Stimulated activated CD4-positive, alpha-beta T cell treated with anti-CD3 and anti-CD28 coated beads, Interleukin-15, amount 100 ng/mL, for 1 hour (primary cell): ENCODE measurements at places on chromosomes 6 and 20.

DNA sequence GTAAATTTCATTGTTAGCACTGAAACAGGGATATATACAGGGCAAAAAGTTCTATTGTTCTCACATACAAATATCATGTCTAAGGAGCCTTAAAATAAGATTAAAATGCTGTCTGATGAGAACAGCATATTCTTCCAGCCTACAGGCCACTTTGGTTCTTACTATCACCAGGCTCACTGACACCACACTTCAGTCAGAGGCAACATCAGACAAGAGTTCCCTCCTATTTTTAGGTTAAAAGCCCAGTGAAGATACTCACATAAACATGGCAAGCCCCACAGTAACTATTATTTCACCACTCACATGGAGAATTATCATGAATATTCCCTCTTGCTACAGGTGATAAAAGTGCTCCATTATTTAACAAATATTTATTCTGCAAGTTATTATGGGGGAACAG is 175.8 kb downstream of the ISM1 start:
- no peak for DNase-seq

- DNase-seq = no peak
Observed at GRCh38 chr20:31472395-31473330, 2.3 kb downstream of the DEFB124 start.

GRCh38 chr6:3324262-3324942 is 65.7 kb downstream of the PSMG4 start:
- no peak for DNase-seq

- no peak for DNase-seq
Observed at GRCh38 chr20:16175322-16175961, 397.8 kb downstream of the KIF16B start.

- peak; percentile 74 for DNase-seq
Observed at GRCh38 chr6:30730601-30731435, 10.7 kb downstream of the TUBB start.

DNA sequence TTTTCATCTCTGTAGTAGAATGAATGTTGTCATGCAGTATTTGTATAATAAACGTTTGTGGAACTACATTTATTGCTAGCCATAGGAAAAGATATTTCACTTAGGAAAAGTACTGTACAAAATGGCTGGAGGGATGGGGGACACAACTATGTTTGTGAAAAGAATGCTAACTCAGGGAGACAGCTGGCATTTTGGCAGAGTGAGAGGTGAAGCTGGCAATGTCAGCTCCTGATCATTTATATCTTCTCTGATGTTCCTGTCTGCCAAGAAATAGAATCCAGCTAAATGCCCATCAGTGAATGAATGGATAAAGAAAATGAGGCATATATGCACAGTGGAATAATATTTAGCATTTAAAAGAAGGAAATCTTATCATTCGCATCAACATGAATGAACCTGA is 313.0 kb upstream of the IRAK1BP1 start:
- DNase-seq = no peak

- DNase-seq = no peak
Observed at GRCh38 chr6:37583261-37583660, 83.6 kb upstream of the CCDC167 start.

DNA sequence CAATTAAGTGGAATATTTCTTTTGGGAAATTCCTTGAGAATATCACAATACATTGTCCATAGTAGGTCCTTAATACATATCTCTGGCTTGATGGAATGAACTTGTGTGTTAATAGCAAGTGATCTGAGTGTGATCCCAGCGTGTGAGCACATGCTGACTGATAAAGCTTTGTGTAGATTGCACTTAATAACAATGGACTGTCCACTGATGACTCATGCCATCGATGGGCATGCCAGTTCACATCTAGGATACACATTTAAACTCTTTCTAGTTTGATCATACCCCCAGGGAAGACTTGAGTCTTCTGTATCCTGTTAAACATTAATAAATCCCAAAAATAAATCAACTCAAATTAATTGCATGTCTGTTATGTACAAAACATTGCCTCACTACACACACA is 454.3 kb upstream of the SPTLC3 start:
- DNase-seq = no peak

GRCh38 chr6:36023996-36024795 is at the start of gene SLC26A8:
Gene SLC26A8 (minus strand): TSS chr6:36024641. CDS start chr6:36019707, 4,934 bp downstream.
- DNase-seq = no peak

- no peak for DNase-seq
Observed at GRCh38 chr6:53543359-53544216, 1.3 kb downstream of the GCLC start.

GRCh38 chr6:101806241-101806640 is 412.7 kb downstream of the GRIK2 start:
- no peak for DNase-seq

GRCh38 chr6:94350833-94351232 is 931.5 kb upstream of the EPHA7 start:
- no peak for DNase-seq

GRCh38 chr6:72218125-72218524 is 331.8 kb downstream of the RIMS1 start:
- DNase-seq = no peak
